ENCODE measurements at places on chromosomes 1 and 21. TPM values are rescaled to one million over a fixed set of nuclear protein-coding genes. Genes with fewer than 3 reads are reported as not detected.

DNA sequence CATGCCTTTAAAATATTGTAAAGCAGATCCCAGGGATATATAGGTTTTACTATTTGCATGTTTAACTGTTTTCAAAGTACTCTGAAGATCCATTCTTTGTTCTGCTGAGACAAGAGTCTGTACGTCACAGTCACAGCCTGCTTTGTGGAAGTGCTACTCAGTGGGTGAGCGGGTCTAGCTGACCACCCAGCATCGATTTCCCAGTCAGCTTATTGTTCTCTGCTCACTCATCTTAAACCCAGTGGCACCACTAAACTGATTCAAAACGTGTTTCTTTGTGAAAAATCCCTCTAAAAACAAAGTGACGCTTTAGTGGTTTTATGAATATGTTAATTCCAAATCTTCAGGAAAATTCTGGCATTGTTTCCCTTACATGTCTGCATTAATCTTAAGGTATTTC is 12.4 kb downstream of the PLPP3 start:
- H3K27me3 ChIP-seq = no peaks in the 10 kb centered on the region
- DNase-seq = no peak
- peaks cover 89% of the 10 kb centered on the region for H3K4me1 ChIP-seq

- no peaks in the 10 kb centered on the region for H3K36me3 ChIP-seq
- no peaks in the 10 kb centered on the region for H3K27me3 ChIP-seq
- no peak for DNase-seq
Measured at GRCh38 chr1:92343061-92343460, 44.2 kb downstream of the RPAP2 start.

DNA sequence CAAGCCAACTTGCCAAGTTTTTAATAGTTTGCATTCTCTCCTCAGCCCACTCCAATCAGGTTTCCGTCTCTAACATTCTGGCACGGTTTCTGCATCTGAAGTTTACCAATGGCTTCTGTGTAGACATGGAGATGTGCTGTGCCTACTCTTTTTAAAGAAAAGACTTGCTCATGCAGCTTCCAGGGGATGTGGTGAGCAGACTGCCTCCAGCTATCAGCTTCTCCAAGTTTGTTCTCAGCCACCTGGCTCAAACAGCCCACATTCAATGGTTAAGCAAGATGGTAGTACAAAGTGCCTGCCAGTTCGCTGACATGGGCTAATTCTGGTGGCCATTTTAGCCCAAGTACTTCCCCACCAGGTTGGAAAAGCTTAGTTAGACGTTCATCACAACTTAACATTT is 465.3 kb downstream of the NEGR1 start:
- no peak overlapping the region for H3K4me3 ChIP-seq
- H3K36me3 ChIP-seq = no peaks in the 10 kb centered on the region
- no peak for DNase-seq
- H3K27ac ChIP-seq = no peak overlapping the region
- no peaks in the 10 kb centered on the region for H3K4me1 ChIP-seq

DNA sequence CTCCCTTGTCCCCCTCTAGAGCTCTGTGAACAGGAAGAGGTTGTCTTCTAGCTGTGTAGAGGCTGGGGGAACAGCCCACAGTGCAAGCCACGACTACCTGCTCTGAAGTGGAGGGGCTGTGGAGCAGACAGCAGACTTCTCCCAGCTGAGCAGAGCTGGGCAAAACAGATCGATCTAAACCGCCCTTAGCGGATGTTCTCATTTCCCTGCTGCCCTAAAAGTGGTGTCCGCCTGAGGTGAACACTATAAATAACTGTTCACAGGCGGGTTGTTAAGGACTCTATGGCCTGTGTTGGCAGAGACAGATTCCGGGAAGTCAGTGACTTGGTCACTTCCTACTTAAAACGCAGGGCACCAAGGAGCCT is 203.2 kb downstream of the RHOU start:
- peak overlapping the region; percentile 81 for H3K27ac ChIP-seq
- H3K4me1 ChIP-seq = no peaks in the 10 kb centered on the region
- H3K27me3 ChIP-seq = no peaks in the 10 kb centered on the region

DNA sequence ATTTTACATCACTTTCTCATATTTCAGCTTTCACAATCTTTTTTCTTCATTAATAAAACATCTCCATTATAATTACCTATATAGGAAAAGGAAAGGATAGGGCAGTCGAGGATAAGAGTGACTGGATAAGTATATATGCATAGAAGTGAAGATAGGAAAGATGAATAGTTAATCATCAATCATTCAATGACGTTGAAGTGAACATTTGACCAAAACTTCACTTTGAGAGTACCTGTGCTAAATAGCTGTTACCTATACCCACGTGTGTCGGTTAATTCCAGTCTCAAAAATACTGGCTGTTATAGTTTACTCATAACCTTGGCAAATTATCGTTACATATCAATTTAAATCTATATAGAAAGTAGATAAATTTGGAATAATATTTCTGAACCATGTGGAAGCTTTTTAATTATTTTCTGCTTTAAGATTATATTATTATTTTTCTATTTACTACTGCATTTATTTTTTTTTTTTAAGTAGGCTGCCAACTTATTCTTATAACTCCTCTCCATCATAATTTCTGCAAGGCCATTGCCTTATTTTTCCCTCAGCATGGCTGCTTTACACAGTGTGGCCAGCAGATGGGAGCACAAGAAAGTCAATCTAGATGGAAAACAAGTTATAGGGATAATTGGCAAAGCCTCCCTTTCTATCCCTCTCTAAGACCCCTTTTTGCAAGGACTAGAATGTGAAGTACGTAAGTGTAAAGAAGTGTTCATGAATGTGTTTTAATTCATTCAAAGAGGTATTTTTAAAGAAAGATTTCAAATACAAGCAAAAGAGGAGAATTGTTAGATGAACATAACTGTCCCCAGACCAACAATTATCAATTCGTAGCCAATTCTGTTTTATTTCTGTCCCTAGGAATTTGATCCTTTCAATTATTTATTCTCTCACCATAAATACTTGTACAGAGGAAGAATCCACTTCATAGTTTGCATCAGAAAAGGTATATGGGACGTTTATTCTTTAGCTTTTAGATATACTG is 290.4 kb downstream of the KCNT2 start:
- H3K27me3 ChIP-seq = no peaks in the 10 kb centered on the region
- no peaks in the 10 kb centered on the region for H3K36me3 ChIP-seq
- no peak overlapping the region for H3K27ac ChIP-seq
- no peak for DNase-seq
- H3K4me1 ChIP-seq = no peaks in the 10 kb centered on the region

DNA sequence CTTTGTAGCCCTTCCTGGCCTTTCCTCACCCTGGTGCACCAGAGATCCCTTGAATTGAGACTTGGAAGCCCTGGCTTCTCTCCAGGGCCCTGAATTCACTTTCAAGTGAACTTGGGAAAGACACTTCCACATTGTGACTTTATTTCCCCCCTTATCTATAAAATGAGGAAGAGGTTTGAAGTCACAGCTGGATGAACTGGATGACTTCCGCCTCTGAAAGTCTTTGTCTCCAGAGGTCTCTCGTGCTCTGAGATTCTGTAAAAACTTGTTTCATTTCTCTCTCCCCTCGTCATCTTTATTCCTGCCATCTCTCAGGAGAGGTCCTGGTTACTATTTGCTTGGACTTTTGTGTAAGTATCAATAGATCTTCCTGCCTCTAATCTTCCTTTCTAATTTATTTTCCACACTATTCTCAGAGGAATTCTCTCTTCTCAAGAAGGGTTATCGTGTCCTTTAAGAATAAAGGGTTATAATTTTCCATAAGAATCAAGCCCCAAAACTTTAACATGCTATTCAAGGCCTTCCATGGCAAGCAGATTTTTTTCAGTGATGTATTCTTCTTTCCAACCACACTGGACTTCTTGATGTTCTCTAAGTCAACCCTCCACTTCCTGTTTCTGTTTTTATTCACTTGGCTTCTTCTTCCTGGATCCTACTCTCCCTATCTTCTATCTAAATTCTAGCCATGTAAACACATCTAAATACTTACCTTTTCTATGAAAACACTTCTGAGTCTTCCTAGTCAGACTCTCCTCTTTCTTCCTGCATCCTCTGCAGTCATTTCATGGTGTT is 6.5 kb upstream of the RPTN start:
- no peak overlapping the region for H3K4me3 ChIP-seq
- peaks cover 84% of the 10 kb centered on the region for H3K4me1 ChIP-seq
- peak overlapping the region; percentile 86 for H3K27ac ChIP-seq
- no peak for DNase-seq
- H3K36me3 ChIP-seq = no peaks in the 10 kb centered on the region
- H3K27me3 ChIP-seq = no peaks in the 10 kb centered on the region

GBP7 gene
- total RNA-seq = not detected

DLGAP3 gene
- total RNA-seq = 0.19 TPM

MFSD2A gene
- 49.1 TPM for total RNA-seq

- H3K27ac ChIP-seq = no peak overlapping the region
- no peaks in the 10 kb centered on the region for H3K4me1 ChIP-seq
- H3K36me3 ChIP-seq = peaks cover 6% of the 10 kb centered on the region
Measured at GRCh38 chr1:229305392-229305791, 34.5 kb downstream of the RAB4A start.

DNA sequence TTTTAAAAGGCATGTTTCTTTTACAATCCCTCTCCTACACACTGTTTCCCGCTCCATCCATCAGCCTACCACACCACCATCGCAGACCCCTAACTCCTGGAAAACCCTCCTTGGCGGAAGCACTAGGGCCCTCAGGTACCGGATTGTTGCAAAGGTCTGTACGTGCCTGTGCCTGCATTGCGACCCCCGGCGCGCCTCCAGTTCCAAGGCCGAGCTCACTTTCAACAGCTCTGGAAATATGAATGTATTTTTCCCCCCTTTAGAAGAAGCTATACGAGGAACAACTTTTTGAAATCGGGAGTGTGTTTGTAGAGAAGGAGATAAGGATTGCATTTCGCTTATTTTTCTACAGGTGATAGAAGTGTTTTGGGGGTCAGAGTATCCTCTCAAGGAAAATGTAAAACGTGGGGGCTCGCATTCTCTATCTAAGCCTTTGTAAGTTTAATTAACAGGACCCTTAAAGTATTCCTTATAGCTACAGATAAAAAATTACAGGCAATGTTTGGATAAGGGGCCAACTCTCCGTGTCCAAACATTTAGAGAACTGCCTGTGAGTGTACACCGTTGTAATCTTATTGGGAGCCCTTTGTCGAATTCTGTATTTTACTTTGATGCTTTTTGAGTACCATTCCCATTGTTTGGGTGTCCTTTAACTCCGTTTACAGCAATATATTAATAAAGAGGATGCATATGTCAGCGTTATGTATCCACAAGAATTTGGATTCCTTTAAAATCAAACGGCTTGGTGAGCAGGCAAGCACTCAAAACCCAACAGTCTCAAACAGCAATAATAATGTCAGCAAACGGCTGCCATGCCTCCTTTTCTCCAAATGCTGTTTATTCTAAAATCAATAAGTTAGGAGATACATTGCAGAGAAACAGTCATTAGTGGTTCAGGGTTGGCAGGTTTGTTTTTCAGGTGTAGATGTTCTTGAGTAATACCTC is 5.9 kb downstream of the PRRX1 start:
- H3K27me3 ChIP-seq = no peaks in the 10 kb centered on the region
- H3K4me3 ChIP-seq = no peak overlapping the region
- H3K4me1 ChIP-seq = peaks cover 32% of the 10 kb centered on the region
- no peaks in the 10 kb centered on the region for H3K36me3 ChIP-seq
- no peak for DNase-seq

MX2 gene
- total RNA-seq = 23.5 TPM

DNA sequence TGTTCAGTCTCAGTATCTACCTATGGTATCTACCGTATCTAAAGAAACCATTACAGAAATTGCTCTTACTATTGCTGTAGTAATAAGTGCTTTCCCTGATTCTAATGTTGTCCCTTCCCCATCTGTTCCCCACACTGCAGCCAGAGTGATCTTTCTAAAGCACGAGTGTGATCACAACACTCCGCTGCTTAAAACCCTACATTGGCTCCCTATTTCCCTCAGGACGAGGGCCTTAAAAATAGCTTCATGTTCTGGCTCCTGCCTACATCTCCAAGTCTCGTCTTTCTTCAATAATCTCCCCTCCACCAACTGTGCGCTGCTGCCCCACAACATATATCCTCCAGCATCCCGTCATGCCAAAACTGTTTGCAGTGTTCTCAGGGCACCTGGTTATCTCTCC is 150.6 kb downstream of the SDCCAG8 start:
- no peaks in the 10 kb centered on the region for H3K4me1 ChIP-seq
- H3K27me3 ChIP-seq = no peaks in the 10 kb centered on the region
- no peak overlapping the region for H3K27ac ChIP-seq

CFHR3 gene
- not detected for total RNA-seq

- no peaks in the 10 kb centered on the region for H3K36me3 ChIP-seq
- no peak within 1 kb of the TSS for H3K27ac ChIP-seq
- H3K4me1 ChIP-seq = peaks cover 7% of the 10 kb centered on the region
- H3K27me3 ChIP-seq = peaks cover 5% of the 10 kb centered on the region
Measured at GRCh38 chr1:51990478-51990965, at the start of gene RAB3B. Gene RAB3B (minus strand): TSS chr1:51990700. CDS start chr1:51977117, 13,583 bp downstream.

- peaks cover 72% of the 10 kb centered on the region for H3K4me1 ChIP-seq
- H3K27me3 ChIP-seq = no peaks in the 10 kb centered on the region
- H3K27ac ChIP-seq = peak overlapping the region; percentile 92
- DNase-seq = no peak
- H3K4me3 ChIP-seq = no peak overlapping the region
- no peaks in the 10 kb centered on the region for H3K36me3 ChIP-seq
Measured at GRCh38 chr1:156103521-156103947, 11.0 kb upstream of the LMNA start.

DNA sequence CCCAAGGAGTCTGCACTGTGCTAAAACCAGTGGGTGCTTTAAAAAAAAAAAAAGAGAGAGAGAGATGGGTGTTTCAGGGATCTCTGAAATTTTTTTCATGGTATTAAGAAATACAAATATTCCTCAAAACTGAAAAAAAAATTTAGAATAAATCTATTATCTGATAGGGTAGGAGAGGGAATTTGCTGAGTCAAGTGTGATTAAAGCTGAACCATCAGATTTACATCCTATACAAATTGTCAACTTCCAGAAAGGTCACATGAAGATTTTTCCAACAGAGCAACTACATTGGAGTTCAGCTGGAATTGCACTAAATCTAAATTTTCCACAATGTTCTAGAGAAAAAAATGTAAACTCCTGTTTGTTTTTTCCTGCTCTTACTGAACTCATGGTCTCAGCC is 79.3 kb upstream of the DSCAM start:
- no peak overlapping the region for H3K4me3 ChIP-seq
- DNase-seq = no peak
- no peaks in the 10 kb centered on the region for H3K27me3 ChIP-seq
- no peaks in the 10 kb centered on the region for H3K4me1 ChIP-seq
- H3K36me3 ChIP-seq = no peaks in the 10 kb centered on the region

GRCh38 chr1:164771619-164772361 is 212.8 kb downstream of the PBX1 start:
- no peak for DNase-seq
- peak overlapping the region; percentile 74 for H3K27ac ChIP-seq
- H3K4me3 ChIP-seq = no peak overlapping the region
- no peaks in the 10 kb centered on the region for H3K27me3 ChIP-seq
- no peaks in the 10 kb centered on the region for H3K36me3 ChIP-seq
- H3K4me1 ChIP-seq = peaks cover 24% of the 10 kb centered on the region

All from esophagus squamous epithelium (tissue), 5 donors.